ENCODE measurements at places on chromosomes 2 and 18. TPM values are rescaled to one million over a fixed set of nuclear protein-coding genes. Genes with fewer than 3 reads are reported as not detected.
A peak's percentile ranks its signal among the peaks of the same experiment; 100 is the strongest.

- no peak overlapping the region for H3K4me3 ChIP-seq
- H3K27ac ChIP-seq: no peak overlapping the region
- DNase-seq: no peak
- H3K4me1 ChIP-seq: no peaks in the 10 kb centered on the region
- no peaks in the 10 kb centered on the region for H3K27me3 ChIP-seq
Observed at GRCh38 chr18:60649842-60650536, 277.4 kb upstream of the MC4R start.

DNA sequence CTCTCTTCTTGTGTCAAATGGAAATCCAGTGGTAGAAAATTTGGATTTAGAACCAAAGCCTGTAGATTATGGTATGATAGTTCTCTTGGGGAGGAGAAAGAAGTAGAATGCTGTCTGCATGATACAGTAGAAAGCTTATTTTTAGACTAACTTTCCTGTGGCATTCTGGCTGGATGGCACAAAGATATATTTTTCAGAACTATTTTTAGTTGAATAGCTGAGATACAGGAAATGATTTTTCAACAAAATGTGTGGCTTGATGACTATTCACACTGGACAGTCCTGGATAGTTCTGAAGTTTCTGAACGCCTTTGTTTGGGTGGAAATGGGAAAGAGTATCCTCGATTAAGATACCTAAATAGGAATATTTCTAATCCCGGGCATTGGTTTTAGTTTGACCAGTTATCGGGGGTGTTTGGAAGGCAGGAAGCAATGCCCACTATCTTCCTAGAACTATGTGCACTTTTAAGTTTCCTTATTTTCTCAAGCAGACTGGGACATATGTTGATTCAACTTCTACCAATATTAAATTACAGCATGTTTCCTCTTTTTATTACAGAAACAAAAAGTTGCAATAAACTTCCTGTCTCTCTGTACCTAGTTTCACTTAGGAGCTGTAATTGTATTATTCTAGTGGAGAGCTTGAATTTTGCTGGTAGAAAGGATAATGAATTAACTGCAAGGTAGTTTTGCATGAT lies 32.1 kb downstream of the GDF7 start:
- DNase-seq: peak; percentile 59
- peak overlapping the region; percentile 12 for H3K27ac ChIP-seq
- H3K27me3 ChIP-seq: no peaks in the 10 kb centered on the region
- peaks cover 6% of the 10 kb centered on the region for H3K36me3 ChIP-seq
- H3K4me3 ChIP-seq: peak overlapping the region; percentile 39

- H3K36me3 ChIP-seq: no peaks in the 10 kb centered on the region
- H3K4me3 ChIP-seq: no peak overlapping the region
- peak; percentile 34 for DNase-seq
- H3K4me1 ChIP-seq: peaks cover 4% of the 10 kb centered on the region
- no peak overlapping the region for H3K27ac ChIP-seq
Observed at GRCh38 chr2:170122883-170123547, 54.9 kb upstream of the MYO3B start.

DNA sequence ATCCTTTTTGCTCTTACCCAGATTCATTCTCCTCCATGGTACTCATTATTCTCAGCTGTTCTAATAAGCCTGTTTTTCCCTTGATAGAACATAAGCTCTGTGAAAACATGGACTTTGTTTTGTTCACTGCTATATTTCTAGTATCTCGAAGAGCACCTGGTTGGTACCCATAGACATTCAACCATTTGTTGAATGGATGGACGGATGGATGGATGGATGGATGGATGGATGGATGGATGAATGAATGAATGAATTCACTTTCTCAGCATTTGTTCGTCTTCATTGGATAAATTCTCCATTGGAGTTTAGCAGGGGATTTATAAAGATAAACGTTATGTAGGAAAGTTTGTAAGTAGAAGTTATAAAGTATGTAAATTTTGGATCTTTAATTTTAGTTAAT lies 2.9 kb downstream of the FAM171B start:
- no peak for DNase-seq
- H3K36me3 ChIP-seq: no peaks in the 10 kb centered on the region
- peaks cover 14% of the 10 kb centered on the region for H3K4me1 ChIP-seq
- no peaks in the 10 kb centered on the region for H3K27me3 ChIP-seq
- H3K4me3 ChIP-seq: no peak overlapping the region

DNA sequence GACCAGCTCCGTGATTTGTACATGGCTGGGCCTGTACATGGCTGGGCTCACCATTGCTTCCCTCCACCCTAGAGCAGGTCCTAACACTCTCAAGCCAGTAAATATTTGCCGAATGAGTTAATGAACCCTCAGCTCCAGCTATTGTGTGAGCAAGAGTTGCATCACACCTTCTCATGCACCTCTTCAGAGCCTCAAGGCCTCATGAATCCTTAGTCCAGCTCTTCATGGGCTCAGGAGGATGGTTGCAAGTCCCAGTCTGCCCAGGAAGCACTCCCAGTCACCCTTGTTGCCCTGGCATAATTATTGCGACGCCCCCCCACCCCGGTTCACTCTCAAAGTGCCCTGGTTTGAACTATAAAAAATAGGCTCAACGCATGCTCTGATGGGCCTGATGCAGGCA lies 30.1 kb upstream of the GNAL start:
- no peak overlapping the region for H3K4me3 ChIP-seq
- H3K27me3 ChIP-seq: peaks cover 2% of the 10 kb centered on the region
- H3K36me3 ChIP-seq: no peaks in the 10 kb centered on the region
- no peak for DNase-seq

DNA sequence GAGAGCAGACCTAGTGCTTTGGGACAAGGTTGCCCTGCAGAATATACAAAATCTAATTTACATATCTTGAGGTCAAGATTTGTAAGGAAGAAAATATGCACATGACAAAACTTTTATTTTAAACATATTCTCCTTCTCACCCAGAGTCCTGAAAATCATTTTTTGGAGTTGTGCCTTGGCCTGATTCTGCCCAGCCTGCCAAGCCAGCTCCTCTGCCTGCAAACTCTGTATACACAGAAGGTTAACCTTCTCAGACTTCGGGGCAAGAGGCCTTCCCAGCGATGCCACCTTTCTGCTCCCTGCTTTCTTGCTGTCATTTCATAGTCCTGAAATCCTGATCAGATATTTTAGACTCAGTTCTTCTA lies 95.8 kb upstream of the CAVIN2 start:
- H3K27ac ChIP-seq: no peak overlapping the region
- no peaks in the 10 kb centered on the region for H3K27me3 ChIP-seq
- no peaks in the 10 kb centered on the region for H3K36me3 ChIP-seq
- H3K4me1 ChIP-seq: no peaks in the 10 kb centered on the region
- no peak overlapping the region for H3K4me3 ChIP-seq

DNA sequence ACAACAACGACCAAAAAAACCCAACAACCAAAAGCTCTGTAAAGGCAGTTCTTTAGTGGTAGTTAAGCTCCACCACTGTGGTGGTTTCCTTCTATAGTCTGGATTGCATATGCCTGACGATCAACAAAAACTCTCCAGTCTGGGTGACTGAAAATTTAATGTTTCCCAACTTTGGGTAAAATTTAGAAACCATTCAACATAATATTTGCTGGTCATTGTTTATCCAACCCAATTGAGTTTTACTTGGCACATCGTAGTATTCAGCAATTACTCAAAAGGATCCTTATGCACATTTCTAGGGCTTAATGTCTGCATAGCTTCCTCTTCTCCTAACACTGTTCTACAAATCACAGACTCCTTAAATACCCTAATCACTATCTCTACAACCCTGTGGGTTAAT lies 1080.2 kb upstream of the NRXN1 start:
- no peak overlapping the region for H3K4me3 ChIP-seq
- no peaks in the 10 kb centered on the region for H3K36me3 ChIP-seq
- H3K4me1 ChIP-seq: no peaks in the 10 kb centered on the region
- H3K27me3 ChIP-seq: no peaks in the 10 kb centered on the region
- no peak overlapping the region for H3K27ac ChIP-seq
- no peak for DNase-seq

- no peaks in the 10 kb centered on the region for H3K4me1 ChIP-seq
- no peak overlapping the region for H3K27ac ChIP-seq
- H3K4me3 ChIP-seq: no peak overlapping the region
- DNase-seq: no peak
- no peaks in the 10 kb centered on the region for H3K27me3 ChIP-seq
- H3K36me3 ChIP-seq: no peaks in the 10 kb centered on the region
Observed at GRCh38 chr18:36758623-36759022, 70.2 kb downstream of the TPGS2 start.

Gene CFLAR
- 260 TPM for total RNA-seq

Gene ABCB11
- 0.44 TPM for total RNA-seq

Gene TMEM37
- total RNA-seq: 2.9 TPM

Gene MBD2
- total RNA-seq: 105 TPM

Data from endothelial cell of umbilical vein (primary cell).